ENCODE measurements at places on chromosomes 4 and X.

DNA sequence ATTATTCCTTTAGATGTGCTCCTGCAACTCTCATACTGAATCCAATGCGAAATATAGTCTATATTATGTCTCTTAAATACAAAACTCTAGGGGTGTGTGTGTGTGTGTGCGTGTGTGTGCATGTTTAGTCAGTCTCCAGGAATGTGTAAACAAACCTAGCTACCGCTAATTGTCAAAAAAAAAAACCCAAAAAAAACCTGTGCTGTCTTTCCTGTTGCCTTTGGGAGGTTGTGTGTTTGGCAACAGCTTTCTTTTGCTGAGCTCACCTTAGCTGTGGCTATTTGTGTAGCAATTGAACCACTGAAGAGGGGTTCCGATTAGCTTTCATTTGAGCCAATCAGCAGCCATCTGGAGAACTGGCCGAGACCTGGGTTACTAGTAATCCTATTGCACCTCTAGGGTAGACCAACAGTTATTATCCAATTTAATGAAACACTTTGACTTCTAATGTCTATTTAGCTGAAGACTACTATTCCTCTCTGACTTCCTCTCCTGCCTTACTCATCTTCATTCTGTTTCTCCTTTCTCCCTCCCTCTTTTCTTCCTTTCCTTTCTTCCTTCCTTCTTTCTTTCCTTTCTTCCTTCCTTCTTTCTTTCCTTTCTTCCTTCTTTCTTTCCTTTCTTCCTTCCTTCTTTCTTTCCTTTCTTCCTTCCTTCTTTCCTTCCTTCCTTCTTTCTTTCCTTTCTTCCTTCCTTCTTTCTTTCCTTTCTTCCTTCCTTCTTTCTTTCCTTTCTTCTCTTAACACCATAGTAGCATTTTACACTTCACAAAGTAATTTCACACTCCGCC, 471.1 kb downstream of the GBA3 start:
- H3K36me3 ChIP-seq, result no peaks in the 10 kb centered on the region
- H3K27me3 ChIP-seq, result no peaks in the 10 kb centered on the region
- no peak overlapping the region for H3K27ac ChIP-seq
- no peak for DNase-seq
- H3K4me1 ChIP-seq, result no peaks in the 10 kb centered on the region
- H3K4me3 ChIP-seq, result no peak overlapping the region

- no peaks in the 10 kb centered on the region for H3K36me3 ChIP-seq
- no peak overlapping the region for H3K4me3 ChIP-seq
- no peak for DNase-seq
- no peak overlapping the region for H3K27ac ChIP-seq
These were observed 25.4 kb downstream of the C4orf50 start for GRCh38 chr4:5992828-5993321.

- H3K27ac ChIP-seq, result no peak overlapping the region
- H3K4me1 ChIP-seq, result no peaks in the 10 kb centered on the region
- H3K4me3 ChIP-seq, result no peak overlapping the region
- no peak for DNase-seq
These were observed 136.7 kb downstream of the GPR143 start for GRCh38 chrX:9628779-9629493.

- no peaks in the 10 kb centered on the region for H3K36me3 ChIP-seq
- H3K4me3 ChIP-seq, result no peak overlapping the region
- H3K27me3 ChIP-seq, result no peaks in the 10 kb centered on the region
- no peaks in the 10 kb centered on the region for H3K4me1 ChIP-seq
These were observed 87.7 kb downstream of the SHROOM2 start for GRCh38 chrX:9873952-9874351.

DNA sequence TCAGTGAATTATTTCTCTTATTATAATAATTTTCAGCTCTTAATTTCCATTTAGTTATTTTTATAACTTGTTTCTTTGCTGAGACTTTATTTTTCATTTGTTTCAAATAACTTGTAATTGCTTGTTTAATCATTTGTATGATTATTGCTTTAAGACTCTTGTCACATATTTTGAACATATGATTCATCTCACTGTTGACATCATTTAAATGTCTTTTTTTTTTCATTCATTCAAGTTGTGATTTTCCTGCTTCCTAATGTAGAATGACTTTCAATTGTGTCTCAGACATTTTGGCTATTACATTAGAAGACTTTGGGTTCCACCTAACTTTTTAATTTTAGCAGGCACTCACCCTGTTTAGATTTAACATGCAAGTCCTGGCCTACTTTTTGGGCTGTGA, 234.8 kb upstream of the DIPK2B start:
- DNase-seq, result no peak
- no peaks in the 10 kb centered on the region for H3K4me1 ChIP-seq
- no peaks in the 10 kb centered on the region for H3K27me3 ChIP-seq
- no peak overlapping the region for H3K4me3 ChIP-seq
- no peak overlapping the region for H3K27ac ChIP-seq

DNA sequence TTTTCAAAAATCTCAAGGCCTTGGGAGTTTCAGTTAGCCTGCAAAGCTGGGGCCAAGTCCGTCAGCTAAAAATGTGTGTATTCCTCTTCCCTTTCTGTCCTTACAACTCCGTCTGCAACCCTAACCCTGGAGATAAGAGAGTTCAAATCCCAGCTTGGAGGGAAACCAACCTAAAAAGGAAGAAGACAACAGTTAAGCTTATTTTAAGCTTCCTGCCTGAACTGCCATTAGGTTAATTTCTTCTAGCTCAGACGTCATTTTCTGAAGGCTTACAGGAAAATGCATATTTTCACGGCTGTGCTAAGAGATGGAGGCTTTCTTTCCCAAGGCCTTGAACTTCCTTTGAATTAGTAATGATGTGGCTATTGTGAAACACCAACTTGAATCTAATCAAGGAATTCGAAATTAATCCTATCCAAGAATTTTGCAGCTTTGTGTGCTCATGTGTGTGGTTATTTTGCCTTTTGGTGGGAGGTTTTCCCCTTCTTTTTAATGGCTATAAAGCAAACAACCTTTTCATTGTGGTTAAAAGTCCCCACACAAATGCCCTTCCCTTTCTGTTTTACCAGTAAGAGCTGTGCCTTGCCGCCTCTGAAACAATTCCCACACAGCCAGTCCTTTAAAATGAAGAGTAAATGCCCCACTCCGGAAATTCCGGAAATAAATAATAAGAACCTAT, 103.5 kb downstream of the IRF2 start:
- no peaks in the 10 kb centered on the region for H3K4me1 ChIP-seq
- H3K27ac ChIP-seq, result no peak overlapping the region
- H3K27me3 ChIP-seq, result no peaks in the 10 kb centered on the region
- DNase-seq, result no peak
- no peaks in the 10 kb centered on the region for H3K36me3 ChIP-seq

GRCh38 chr4:150336676-150337412, 245.1 kb upstream of the MAB21L2 start:
- H3K27ac ChIP-seq, result no peak overlapping the region
- no peak overlapping the region for H3K4me3 ChIP-seq
- no peaks in the 10 kb centered on the region for H3K27me3 ChIP-seq
- no peak for DNase-seq

DNA sequence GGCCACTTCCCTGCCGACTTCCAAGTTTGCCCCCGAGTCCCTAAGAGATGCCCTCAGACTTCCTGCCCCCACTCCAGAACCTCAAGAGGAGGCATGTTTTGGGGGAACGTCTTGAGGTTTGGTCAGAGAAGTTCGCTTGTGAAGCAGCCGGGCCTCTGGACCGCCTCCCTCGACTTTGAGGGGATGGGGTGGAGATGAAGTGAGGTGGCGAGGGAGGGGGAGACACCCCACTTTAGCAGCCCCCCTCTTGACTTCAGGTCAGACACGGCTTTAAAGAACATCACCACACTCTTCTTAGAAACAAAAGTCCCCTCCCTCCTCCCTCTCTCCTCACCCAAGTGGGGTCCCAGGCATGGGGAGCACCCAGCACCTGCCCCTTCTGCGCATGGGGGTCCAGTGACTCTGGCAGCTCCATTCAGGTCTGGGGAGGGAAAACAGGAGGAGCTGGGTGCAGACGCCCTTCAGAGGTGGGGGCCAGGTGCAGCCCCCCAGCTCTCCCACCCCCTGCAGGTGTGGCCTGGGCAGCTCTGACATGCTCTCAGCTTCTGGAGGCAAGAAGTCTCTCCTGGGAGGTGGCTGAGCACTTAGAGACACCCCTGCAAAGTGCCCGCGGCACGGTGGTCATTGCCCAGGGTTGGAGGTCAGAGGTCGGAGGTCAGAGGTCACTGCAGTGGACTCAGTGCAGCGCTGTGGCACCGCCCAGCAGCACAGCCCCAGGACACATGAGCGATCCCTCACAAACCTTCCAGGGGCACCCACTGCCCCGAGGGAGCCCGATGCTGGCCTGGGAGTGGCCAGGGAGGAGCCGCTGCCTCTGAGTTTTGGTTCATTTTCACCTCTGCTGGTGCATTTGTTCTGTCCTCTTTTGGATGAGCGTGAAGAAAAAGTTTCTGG, 108.8 kb downstream of the CPZ start:
- no peaks in the 10 kb centered on the region for H3K36me3 ChIP-seq
- no peak for DNase-seq
- H3K27ac ChIP-seq, result no peak overlapping the region

GRCh38 chr4:2742081-2742822, 13.9 kb downstream of the TNIP2 start:
- H3K36me3 ChIP-seq, result peaks cover 53% of the 10 kb centered on the region
- no peak for DNase-seq
- no peak overlapping the region for H3K27ac ChIP-seq
- H3K4me1 ChIP-seq, result peaks cover 23% of the 10 kb centered on the region
- no peaks in the 10 kb centered on the region for H3K27me3 ChIP-seq

DNA sequence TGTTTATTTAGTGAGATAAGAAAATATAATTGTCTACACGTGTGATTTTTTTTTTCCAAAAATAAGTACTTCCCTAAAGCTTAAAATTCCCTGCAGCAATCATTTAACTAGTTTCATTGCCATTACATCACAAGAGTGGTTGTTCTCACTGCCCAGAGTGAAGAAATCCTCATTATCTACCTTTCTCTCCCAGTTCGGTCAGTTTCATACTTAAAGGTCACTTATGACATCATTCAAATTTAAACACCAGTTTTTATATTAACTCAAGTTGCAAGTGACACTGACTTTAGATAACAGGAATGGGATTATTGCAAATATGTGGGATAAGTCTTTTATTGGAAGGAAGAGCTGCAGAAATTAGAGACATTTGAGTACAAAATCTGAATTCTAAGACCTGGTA, 1699.8 kb upstream of the IGFBP7 start:
- no peak for DNase-seq
- no peaks in the 10 kb centered on the region for H3K4me1 ChIP-seq
- no peaks in the 10 kb centered on the region for H3K36me3 ChIP-seq
- no peak overlapping the region for H3K27ac ChIP-seq

- H3K36me3 ChIP-seq, result no peaks in the 10 kb centered on the region
- DNase-seq, result no peak
- peaks cover 2% of the 10 kb centered on the region for H3K4me1 ChIP-seq
- no peak overlapping the region for H3K27ac ChIP-seq
- no peaks in the 10 kb centered on the region for H3K27me3 ChIP-seq
- H3K4me3 ChIP-seq, result no peak overlapping the region
These were observed 30.0 kb upstream of the SLC9A7 start for GRCh38 chrX:46788902-46789301.

GRCh38 chr4:161791796-161792556, 371.8 kb downstream of the FSTL5 start:
- no peaks in the 10 kb centered on the region for H3K36me3 ChIP-seq
- no peak overlapping the region for H3K4me3 ChIP-seq
- H3K4me1 ChIP-seq, result no peaks in the 10 kb centered on the region
- DNase-seq, result no peak

DNA sequence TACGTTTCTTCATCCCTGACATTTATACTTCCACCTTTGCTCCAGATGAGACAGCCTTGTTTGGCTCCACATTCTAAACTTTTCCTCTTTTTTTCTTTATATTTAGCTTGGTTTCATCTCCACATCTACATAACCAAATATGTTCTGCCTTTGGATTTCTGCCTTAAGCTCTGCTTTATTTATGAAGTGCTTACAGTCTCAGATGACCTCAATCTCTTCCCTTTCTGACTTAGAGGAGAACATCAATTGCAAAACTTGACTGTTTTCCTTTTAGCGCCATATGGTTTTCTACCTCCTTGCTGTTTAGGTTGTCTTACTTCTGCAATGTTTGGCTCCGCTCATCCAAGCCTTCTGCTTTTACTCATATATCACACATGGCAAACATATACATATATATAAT, 7.5 kb downstream of the ASB5 start:
- no peaks in the 10 kb centered on the region for H3K27me3 ChIP-seq
- no peaks in the 10 kb centered on the region for H3K4me1 ChIP-seq
- H3K4me3 ChIP-seq, result no peak overlapping the region
- DNase-seq, result no peak
- no peaks in the 10 kb centered on the region for H3K36me3 ChIP-seq

GRCh38 chr4:85952972-85953650, 406.7 kb downstream of the MAPK10 start:
- no peak overlapping the region for H3K4me3 ChIP-seq
- no peaks in the 10 kb centered on the region for H3K36me3 ChIP-seq
- no peaks in the 10 kb centered on the region for H3K27me3 ChIP-seq
- no peak overlapping the region for H3K27ac ChIP-seq
- no peaks in the 10 kb centered on the region for H3K4me1 ChIP-seq

Data from CD4-positive, alpha-beta T cell (primary cell).